ENCODE measurements at places on chromosomes 4 and X.

- DNase-seq: no peak
Observed at GRCh38 chr4:116480546-116480945, 604.8 kb downstream of the TRAM1L1 start.

DNA sequence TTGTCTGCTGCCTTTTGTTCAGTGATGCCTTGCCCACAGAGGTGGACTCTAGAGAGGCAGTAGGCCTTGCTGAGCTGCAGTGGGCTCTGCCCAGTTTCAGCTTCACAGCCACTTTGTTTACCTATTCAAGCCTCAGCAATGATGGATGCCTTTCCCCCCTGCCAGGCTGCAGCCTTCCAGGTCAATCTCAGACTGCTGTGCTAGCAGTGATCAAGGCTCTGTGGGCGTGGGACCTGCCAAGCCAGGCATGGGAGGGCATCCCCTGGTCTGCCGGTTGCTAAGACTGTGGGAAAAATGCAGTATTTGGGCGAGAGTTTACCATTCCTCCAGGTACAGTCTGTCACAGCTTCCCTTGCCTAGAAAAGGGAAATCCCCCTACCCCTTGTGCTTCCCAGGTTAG, 175.2 kb upstream of the PBDC1 start:
- no peak for DNase-seq

DNA sequence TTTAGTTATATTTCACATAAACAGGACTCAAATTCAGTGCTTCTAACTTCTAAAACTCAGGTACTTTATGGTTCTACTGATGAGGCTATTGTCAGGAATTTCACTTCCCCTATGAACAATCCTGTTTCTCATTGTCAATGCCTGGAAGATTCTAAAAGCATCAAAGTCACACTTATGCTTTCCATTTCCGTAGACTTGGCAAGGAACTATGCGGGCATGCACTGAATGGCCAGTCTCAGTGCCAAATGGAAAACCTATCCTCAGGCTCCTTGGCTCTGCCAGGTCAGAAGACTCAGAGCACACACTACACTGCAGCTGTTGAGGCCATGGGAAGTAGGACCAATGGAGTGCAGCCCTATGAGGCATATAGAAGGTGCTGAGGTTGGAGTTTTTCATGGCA, 97.0 kb upstream of the PTPN13 start:
- DNase-seq: no peak

- no peak for DNase-seq
Observed at GRCh38 chr4:39719804-39720580, 22.1 kb downstream of the UBE2K start.

GRCh38 chr4:120939693-120940092, 17.2 kb upstream of the PRDM5 start:
- DNase-seq: no peak

- no peak for DNase-seq
Observed at GRCh38 chrX:54633641-54634040, 103.6 kb downstream of the GNL3L start.

GRCh38 chr4:5824635-5825034, 68.3 kb downstream of the CRMP1 start:
- DNase-seq: no peak

DNA sequence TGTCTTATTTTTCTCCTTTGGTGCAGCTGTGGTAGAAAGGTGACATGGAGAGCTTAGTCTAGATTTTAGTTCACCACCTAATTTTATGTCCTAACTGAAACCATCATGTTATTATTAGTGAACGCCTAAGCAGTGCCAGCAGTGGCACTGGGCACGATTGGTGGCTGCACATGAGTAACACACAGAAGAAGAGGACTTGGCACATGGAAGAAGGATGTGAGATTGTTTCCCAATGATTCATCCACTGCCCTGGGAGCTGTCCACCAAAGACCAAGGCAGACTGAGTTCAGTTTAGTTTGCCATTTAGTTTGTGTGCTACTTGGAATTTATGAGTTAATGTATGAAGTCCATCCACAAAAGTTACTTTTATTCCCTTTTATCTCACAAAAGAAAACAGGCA, 68.1 kb upstream of the NAP1L5 start:
- DNase-seq: no peak

DNA sequence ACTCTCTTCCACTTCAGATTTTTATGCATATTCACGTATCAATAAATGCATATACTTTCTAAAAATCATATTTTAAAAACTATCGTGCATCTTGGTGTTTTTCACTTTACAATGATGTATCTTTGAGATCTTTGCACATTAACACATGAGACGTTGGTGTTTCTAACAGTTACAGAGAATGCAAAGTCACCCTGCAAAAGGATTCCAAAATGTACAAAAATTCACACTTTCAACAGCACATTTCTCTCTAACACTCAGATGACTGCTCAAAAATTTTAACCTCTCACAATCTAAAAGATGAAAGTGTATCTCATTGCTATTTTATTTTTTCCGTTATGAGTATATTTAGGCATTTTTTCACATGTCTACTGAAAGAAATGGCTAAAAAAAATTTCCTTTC, 38.9 kb downstream of the ELOVL6 start:
- DNase-seq: no peak

DNA sequence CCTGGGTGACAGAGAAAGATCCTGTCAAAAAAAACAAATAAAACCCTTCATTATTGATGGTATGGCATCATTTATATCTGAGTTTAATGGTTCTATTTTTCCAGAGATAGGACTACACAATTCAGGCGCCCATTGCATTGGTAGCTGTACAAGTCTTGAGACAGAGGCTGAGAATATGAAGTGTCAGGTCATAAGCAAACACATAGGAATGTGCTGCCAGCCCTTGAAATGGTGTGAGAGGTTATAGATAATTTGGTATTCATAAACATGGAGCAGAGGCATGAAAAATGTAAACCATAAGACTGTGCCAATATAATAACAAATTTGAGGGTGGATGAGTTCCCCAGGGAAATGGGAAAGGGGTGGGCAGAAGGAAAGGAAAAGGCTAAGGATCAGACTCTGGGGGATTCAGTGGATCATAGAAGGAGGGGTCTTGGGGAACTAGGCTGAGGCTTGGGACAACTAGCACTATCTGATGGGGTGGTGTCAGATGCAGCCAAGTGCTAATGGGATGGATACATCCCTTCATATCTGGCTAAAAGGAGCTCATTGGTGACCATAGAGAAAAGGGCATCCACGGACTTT, 50.8 kb downstream of the MAOA start:
- DNase-seq: no peak

DNA sequence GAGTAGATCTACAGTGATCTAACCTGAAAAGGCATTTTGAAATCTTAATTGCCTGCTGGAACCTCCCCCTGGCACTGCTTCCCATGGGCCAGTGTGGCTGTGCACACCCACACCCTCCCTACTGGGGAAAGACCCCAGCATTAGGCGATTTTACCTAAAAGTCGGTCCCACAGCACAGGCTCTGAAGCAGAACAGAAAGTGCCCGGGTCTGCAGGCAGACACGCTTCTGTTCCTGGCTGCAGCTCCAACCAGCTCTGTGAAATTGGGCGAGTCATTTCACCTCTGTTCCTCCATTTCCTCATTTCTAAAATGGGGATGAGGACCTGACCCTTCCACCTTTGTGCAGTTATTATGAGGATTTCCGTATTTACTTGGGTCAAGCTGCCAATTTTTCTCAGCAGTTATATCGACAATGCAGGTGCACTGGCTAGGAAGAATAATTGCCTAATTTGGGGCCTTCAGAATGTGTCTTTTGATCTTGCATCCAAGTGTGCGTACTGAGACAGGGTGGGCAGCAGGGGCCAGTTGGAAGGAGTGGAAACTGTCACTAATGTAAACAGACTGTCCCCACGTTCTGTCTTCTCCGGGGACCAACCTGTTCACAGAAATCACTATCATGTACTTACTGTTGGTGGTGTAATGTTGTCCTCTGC, 7.1 kb downstream of the KLF3 start:
- DNase-seq: no peak

DNA sequence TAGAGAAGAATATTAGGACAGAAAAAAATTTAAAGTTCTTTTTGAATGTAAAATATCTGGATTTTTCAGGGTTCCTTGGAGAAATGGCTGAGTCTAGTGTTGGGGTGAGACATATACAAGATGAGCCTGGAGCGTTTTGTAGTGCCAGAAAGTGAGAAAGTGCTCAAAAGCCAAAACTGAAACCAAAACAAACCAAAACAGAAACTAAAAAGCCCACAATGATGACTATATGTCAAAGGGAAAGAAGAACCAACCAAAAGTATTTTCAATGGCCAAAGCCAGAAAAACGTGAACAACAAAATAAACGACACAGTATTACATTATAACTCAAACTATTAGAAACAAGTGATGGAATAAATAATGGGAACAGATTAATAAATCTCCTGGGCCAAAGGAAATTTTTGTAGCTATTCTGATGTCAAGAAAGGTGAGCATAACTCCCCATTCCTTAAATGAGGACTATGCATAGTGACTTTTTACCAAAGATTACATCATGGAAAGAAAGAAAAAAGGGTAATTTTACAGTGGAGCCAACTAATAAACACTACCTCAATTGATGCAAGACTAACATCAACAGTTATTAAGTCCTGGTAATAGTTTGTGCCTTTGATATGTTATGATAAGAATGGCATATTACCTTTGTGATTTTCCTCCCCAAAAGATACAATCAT, 1137.6 kb downstream of the C4orf33 start:
- no peak for DNase-seq

- DNase-seq: no peak
Observed at GRCh38 chrX:31136144-31136611, 64.3 kb upstream of the FTHL17 start.

DNA sequence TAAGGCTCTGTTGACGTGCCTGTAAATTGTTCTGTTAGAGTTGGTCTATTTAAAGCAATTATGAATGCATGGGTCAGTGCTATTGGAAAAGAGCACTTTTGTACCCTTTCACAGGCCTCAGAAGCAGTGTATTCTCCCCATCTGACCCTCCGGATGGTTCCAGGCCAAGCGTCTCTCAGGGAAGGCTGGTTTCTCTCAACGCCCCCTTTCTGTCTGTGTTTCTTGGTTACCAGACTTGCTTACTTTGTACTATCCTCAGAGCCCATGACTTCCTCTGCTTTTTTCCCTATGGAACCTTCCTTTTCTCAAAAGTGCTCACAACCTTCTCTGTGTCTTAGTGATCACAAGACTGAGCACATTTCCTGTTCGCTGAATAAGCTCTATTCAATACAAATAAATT, 559.3 kb upstream of the ZFP42 start:
- no peak for DNase-seq

DNA sequence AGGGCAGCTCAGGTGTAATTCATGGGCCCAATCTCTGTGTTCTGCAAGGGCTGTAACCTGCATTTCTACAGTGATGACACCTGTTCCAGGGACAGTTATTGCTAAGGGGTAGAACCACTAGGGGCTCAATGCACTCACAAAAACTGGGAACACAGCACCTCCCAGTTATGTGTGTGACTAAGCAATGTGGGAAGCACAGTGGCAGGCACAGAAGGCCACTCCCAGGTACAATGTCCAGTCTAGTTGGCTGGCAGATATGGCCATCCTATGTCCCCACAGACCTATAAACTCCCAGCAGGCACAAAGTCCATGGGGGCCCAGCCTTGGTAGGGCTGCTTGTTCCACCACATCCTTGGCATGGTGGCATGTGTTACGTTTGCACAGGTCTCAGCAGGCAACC, 25.7 kb downstream of the CXCL13 start:
- DNase-seq: no peak

GRCh38 chrX:68398291-68398690, 35.0 kb downstream of the OPHN1 start:
- no peak for DNase-seq

DNA sequence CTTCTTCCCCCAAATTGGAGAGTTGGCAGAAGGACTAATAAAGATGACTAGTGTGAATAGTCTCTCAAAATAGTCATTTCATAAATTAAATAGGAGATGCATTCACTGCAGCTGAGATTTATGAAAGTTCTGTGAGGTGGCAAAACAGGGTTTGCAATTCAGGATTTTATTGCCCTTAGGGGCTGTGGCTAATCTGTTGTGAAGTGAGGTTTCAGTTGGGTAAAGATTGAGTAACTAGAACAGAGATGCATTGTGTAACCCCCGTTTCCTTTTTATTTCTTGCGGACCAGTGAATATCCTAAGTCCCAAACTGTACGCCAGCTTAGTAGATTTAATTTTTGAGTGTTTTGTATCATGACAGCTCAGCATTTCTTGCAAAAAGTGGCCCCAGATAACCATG, 16.2 kb upstream of the SCRG1 start:
- no peak for DNase-seq

DNA sequence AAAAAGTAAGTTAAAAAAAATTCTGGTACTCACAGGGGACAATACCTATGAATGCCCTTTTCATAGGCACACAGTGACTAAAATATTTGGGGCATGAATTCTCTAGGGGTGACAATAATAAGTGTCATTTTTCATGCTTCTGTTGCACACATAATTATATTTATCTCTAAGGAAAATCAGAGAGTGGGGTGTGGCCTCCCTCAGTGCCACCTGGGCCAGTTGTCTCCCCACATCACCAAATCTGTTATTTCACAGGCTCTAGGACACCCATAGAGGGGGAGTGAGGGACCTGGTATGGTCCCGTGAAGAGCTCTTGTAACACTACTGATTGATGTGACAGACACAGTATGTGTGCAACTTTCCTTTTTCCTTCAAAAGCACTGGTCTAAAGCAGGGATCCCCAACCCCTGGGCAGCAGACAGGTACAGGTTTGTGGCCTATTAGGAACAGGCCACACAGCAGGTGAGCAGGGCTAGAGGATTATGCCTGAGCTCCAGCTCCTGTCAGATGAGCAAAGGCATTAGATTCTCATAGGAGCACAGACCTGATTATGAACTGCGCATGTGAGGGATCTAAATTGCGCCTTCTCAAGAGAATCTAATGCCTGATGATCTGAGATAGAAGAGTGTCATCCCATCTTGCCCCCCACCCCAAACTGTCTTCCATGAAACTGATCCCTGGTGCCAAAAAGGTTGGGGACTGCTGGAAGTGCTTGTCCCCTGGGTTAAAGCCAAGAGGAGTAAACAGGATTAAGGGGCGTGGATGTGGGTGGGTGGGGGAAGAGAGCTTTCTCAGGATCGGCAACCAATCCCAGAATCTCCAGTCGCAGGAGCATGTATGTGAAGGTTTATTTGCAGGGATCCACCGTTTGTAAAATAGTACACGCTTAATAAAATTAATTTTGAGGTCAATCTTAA, 856 bp downstream of the SLC9B1 start:
- DNase-seq: no peak

- no peak for DNase-seq
Observed at GRCh38 chrX:2650037-2650436, 41.1 kb upstream of the CD99 start.

GRCh38 chr4:24245491-24245820, 338.9 kb downstream of the DHX15 start:
- no peak for DNase-seq

DNA sequence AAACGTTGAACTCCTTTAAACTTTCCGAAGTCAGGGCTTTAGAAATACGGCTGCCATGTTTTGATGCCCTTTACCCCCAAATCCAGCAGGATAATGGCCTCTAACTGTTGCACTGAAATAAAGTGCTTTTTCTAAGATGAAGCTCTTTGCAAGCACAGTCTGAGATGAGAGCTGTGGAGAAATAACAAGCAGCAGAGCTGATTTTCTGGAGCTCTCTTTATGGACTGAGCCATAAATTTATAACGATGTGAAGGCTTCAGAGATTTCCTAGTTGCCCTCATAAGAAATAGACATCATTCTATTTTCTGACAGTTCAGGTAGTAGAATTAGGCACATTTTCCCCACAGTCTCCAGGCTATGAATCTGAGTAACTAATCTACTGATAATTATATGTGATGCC, 567.3 kb downstream of the PDHA2 start:
- no peak for DNase-seq
